Smooth muscle cell of the coronary artery (primary cell): ENCODE measurements at places on chromosomes 7 and 10. TPM values are rescaled to one million over a fixed set of nuclear protein-coding genes. Genes with fewer than 3 reads are reported as not detected.

The BEND7 gene
- 2.3 and 3.2 TPM in 2 replicates for total RNA-seq

The NUTM2E gene
- under 0.01 TPM in 1 of 2 replicates, not detected in the other for total RNA-seq

The OR2A1 gene
- 0.08 and 0.12 TPM in 2 replicates for total RNA-seq

The CYP2E1 gene
- 0.53 and 0.59 TPM in 2 replicates for total RNA-seq

The KNDC1 gene
- 0.23 and 1.6 TPM in 2 replicates for total RNA-seq

The H2BK1 gene
- not detected in 2 replicates for total RNA-seq

The PTF1A gene
- not detected in 2 replicates for total RNA-seq

The IDI2 gene
- total RNA-seq = not detected in 2 replicates

The GIMAP4 gene
- total RNA-seq = 0.35 TPM in 1 of 2 replicates, not detected in the other

The TAS2R5 gene
- total RNA-seq = 0.38 and 0.59 TPM in 2 replicates

The SEMA3E gene
- 1.1 TPM in 1 of 2 replicates, not detected in the other for total RNA-seq

The IQUB gene
- total RNA-seq = 0.30 and 0.35 TPM in 2 replicates

The THNSL1 gene
- 1.9 and 3.5 TPM in 2 replicates for total RNA-seq

The PAX4 gene
- total RNA-seq = not detected in 2 replicates

The CPEB3 gene
- total RNA-seq = 0.68 and 0.70 TPM in 2 replicates

The PAPOLB gene
- total RNA-seq = 0.08 TPM in 1 of 2 replicates, not detected in the other

The PNLIPRP1 gene
- total RNA-seq = not detected in 2 replicates

The NRBF2 gene
- 15.6 and 22.3 TPM in 2 replicates for total RNA-seq

The UPK3B gene
- total RNA-seq = 0.08 TPM in 1 of 2 replicates, not detected in the other

The TUBB8 gene
- total RNA-seq = not detected in 2 replicates

The ITPRIP gene
- 4.0 and 8.0 TPM in 2 replicates for total RNA-seq

The SORCS3 gene
- not detected in 2 replicates for total RNA-seq

The MRLN gene
- not detected in 2 replicates for total RNA-seq

The HKDC1 gene
- total RNA-seq = 0.35 and 1.1 TPM in 2 replicates

The SLC13A1 gene
- total RNA-seq = not detected in 2 replicates

The HOXA1 gene
- not detected in 2 replicates for total RNA-seq
